ENCODE measurements at places on chromosomes 13 and 19.

- no peak for DNase-seq
These were observed 1474.3 kb downstream of the UQCRFS1 start for GRCh38 chr19:27738569-27739193.

DNA sequence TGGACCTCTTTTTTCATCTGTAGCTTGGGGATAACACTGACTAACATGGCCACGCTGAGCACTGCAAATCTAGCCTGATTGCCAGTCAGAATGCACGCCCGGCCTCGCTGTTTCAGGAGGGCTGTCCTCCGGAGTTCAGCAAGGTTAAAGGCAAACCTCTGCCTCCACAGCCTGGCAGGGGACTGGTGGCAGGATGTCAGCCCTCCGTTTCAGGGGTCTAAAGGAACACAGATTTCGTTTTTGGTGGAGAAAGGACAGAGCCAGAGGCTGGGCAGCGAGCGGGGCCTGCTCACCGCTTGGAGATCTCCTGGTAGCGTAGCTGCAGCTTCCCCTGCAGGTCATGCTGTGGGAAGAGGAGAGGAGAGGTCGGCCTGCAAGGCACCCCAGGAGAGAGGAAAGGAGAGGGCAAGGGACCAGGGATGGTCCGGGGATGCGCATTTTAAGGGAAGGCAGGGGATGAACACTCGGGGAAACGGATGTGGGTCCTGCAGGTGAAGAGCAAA, 560 bp downstream of the NDUFA7 start:
- no peak for DNase-seq

DNA sequence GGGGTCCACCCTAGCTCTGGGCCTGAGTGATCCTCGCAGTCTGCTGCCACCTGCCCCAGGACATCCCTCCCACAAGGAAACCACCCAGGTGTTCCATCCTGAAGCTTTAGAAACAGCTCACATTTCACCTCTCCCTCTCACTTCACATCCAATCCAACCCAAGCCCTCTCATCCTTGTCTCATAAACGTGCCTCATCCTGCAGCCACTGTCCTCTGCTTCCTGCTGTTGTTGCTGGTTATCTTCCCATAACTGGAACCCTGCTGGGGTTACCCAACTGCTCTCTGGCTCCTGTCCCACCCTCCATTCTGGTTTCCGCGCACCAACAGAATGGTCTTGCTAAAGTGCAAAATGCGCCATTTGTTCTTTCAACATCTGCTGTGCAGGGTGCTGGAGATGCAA, 59.7 kb upstream of the MTIF3 start:
- DNase-seq: no peak

DNA sequence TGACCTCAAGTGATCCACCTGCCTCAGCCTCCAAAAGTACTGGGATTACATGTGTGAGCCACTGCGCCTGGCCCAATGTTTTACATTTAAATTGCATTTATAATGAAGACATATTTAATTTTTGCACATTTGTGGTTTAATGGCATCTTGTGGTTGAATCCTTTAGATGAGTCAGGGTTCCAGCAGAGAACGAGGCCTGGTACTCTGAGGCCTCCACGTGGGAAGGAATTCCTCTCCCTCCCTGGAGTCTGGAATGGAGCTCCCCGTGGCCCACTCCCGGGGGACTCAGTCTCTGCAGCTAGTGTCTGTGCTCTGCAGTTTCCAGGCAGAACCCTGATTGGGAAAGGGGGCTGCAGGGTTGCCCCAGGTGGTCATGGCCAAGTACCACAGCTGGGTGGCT, 24.2 kb downstream of the ZFR2 start:
- DNase-seq: no peak

DNA sequence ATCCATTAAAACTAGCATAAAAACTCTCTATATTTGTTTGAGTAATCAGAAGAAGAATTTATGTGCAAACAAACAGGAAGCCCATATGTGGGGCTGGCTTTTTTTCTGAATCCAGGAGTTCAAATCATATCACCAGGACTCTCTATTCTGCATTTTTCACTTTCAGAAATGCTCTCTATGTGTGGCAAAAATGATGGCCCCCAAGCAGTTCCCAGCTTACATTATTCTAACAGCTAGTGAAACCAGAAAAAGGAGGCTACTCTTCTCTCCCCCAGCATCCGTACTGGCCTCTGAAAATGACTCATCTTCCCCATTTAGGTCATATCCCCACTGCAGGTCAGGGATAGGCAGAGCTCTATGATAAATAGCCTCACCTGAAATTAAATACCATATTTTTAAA, 20.4 kb downstream of the RBM26 start:
- no peak for DNase-seq

DNA sequence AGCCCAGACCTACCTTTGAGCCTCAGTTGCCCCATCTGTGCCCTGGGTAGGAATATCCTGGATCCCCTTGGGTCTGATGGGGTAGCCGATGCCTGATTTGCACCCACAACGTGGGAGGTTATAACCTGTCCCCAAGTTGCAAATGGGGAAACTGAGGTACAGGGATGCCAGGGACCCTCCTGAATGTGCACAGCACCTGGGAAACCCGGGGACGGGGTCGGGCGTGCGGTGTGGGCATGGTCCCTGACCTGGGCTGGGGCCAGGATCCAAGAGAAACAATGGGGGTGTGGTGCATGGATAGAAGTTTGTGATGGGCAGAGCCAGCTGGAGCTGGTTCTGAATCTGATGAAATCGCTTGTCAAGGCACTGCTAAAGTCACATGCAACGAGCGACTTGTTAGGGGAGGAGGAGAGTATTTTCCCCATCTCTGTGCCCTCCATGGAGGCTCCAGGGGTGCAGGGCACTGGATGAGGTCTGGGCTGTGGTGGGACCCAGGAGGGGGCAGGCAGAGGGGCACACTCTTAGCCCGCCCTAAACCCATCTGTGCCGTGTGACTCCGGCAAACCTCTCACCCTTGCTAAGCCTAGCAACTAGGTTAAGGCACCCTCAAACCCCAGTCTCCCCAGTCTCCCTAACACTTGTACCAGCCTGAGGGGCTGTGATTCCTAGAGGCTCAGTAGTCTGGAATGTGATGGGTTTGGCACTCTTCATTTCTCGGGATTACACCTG, 749 bp downstream of the GDF15 start:
- no peak for DNase-seq

DNA sequence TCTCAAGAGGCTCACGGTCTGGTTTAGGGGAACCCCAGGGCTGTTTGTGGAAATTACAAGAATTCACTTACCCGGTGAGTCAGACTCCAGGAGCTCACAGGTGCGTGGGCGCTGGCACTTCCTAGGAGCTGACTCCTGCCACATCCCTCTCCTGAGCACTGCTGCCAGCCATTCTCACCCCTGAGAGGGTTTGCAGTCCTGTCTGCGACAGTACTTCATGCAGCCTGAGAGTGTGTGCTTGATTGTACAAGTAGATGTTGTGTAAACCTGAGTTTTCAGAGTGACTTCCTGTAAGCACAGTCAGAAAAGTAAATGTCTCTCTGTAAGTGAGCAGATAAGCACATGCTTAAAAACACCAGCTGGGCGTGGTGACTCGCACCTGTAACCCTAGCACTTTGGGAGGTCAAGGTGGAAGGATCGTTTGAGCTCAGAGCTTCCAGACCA, 8.1 kb downstream of the MRPL4 start:
- peak; percentile 40 for DNase-seq

DNA sequence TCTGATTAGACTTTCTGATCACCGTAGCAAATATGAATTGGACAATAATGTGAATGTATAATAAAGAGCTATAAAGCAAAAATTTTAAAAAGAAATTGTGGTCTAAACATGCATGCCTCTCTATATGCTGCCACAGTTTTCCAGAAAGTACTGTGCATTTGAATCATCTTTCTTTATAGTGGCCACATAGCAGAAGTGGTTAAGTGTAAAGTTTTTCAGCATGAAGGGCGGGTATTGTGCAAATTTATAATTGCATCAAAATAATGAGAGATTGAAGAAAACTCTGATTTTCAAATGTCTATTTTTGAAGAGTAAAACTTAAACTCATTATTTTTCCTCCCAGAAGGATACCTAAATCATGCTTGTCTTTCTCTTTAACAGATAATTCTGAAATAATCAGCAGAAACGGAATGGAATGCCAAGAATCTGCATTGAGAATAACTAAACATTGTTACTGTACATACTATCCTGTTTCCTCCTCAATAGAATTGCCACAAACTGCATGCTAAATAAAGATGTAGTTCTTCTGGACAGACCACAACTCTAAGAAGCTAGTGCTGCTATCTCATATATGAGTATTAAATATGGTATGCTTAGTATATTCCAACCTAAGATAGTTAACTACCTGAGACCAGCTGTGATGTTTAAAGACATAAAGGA, 42.9 kb upstream of the RAP2A start:
- DNase-seq: no peak

- DNase-seq: no peak
These were observed 162.0 kb upstream of the SOX1 start for GRCh38 chr13:111904701-111905608.

GRCh38 chr19:17830567-17831418, 9.5 kb upstream of the INSL3 start:
- no peak for DNase-seq

GRCh38 chr19:33832633-33833032, 36.0 kb downstream of the KCTD15 start:
- no peak for DNase-seq

- no peak for DNase-seq
These were observed 168.3 kb upstream of the TSHZ3 start for GRCh38 chr19:31517224-31518180.

DNA sequence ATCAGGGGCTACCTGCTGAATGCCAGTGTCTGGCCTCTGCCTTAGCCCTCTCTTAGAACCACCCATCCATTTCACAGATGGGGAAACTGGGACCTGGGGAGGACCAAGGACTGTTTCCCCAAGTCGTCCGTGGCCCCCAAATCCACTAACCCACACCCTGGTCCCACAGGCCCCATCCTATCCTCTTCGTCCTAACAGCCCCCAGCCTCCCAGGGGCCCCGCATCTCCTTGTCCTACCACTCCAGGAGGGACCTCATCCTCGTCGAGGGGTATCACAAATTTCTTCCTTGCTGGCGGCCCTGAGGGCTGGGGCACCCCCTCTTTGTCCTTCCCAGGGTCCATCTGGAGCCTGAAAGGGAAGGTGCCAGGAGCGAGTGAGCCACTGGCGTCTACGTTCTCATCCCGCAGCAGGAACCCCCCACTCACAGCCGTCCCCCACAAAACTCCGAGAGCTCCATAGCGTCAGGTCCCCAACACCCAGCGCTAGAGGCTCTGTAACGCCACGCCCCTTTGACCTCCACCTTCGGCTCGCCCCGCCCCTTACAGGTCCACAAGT, 606 bp downstream of the ERCC1 start:
- peak; percentile 62 for DNase-seq

DNA sequence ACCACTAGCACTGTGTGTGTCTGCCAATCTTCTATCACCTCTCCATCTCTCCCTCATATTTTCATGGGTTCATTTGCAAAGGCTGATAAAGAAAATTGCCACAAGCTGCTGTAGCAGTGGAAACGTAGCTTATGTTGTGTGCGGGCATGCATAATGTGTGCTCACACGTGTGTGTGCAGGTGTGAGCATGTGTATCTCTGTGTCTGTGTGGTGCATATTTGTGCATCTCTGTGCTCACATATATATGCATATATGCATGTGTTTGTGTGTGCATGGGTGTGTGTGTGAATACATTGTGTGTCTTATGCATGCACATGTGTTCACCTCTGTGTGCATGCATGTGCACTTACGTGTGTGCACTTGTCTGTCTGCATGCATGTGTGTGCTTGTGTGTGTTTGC, 181.8 kb upstream of the UBL3 start:
- DNase-seq: no peak

GRCh38 chr13:100506600-100507422, 81.8 kb downstream of the GGACT start:
- DNase-seq: no peak

- no peak for DNase-seq
These were observed 687 bp upstream of the HRC start for GRCh38 chr19:49155820-49156346.

DNA sequence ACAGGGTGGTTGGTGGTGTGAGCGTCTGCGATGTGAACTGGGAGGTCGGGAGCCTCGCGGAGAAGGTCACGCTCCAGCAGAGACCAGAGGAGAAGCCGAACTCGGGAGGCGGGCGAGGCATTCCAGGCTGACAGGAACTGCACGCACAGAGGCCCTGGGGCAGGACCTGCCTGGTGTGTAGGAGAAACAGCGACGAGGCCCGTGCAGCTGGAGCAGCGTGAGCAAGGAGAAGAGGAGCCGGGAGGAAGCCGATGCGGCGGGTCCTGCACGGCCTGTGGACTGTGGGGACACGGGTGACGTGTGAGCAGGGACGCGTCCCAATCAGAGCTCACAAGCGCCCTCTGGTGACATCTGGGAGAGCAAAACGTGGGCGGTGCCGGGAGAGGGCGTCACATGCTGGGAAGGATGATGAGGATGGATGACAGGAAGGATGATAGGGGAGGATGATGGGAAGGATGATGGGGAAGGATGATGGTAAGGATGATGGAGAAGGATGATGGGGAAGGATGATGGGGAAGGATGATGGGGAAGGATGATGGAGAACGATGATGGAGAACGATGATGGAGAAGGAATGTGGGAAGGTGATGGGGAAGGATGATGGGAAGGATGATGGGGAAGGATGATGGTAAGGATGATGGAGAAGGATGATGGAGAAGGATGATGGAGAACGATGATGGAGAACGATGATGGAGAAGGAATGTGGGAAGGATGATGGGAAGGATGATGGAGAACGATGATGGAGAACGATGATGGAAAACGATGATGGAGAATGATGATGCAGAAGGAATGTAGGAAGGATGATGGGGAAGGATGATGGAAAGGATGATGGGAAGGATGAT, 16.1 kb upstream of the MADCAM1 start:
- DNase-seq: no peak

- no peak for DNase-seq
These were observed 6.6 kb upstream of the DACH1 start for GRCh38 chr13:71873418-71874247.

- no peak for DNase-seq
These were observed 17.6 kb downstream of the FOXO1 start for GRCh38 chr13:40648841-40649240.

DNA sequence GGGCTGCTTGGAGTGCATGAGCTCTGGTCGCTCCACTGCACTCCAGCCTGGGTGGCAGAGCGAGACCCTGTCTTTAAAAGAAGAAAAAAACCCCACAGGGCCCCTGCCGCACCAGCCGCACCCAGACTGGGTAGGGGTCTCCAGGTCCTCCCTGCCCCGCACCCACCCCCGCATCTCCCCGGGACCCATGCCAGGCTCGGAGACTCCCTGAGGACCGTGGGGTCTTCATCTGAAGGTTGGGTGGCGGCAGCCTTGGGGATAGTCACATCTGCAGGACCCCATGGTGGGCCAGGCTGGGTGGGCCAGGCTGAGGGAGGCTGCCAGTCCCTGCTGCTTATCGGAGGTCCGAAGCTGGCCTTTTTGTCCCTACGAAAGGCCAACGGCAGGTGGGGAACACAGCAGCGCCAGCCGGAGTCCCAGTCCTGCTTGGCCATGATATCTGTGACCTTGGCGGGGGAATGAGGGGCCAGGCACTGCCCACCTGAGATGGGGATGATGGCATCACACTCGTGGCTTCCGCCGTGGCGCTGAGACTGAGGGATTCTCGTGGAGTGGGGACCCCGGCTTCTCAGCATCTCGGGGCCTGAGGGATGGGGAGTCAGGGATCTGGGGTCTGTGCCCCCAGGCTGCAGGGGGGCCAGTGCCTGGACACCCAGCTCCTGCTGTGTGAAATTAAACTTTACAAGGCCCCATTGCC, 11.1 kb downstream of the EFNA2 start:
- DNase-seq: no peak

GRCh38 chr13:38090913-38091312, 221.3 kb upstream of the TRPC4 start:
- DNase-seq: no peak

GRCh38 chr13:39016087-39016486, 21.8 kb downstream of the PROSER1 start:
- DNase-seq: no peak
